Activated CD8-positive, alpha-beta memory T cell treated with anti-CD3 and anti-CD28 coated beads, Interleukin-2, amount 10 ng/mL, durations not matched to agents 7 days and 5 days (primary cell): ENCODE measurements at places on chromosomes 12 and 14. TPM values are rescaled to one million over a fixed set of nuclear protein-coding genes. Genes with fewer than 3 reads are reported as not detected.

DNA sequence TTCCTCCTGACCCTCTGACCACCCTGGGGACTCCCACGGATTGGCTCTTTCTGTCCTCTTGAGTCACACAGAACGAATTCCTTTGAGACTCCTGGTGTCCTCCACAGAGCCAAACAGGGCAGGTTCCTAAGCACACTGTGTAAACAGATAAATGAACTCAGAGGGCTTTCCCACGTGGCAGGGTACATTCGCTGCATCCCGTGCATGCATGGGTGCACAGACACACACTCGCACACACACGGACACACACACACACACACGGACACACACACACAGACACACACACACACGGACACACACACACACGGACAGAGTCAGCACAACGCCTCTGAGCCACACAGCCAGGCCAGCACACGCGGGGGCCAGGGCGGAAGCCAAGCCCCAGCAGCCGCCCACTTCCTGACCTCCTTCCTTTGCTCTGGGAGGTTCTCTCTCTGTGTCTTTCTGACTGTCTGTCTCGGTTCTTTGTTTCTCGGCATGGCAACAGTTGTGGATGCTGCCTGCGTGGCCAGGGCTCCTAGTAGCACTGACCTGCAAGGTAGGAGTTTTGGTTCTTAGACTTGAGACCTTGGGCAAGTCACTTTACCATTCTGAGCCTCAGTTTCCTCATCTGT is 706 bp downstream of the CRACR2A start:
- peak; percentile 89 for DNase-seq

- DNase-seq, result no peak
Observed at GRCh38 chr14:24316597-24316950, 5.3 kb downstream of the LTB4R start.

GRCh38 chr12:75528272-75528671 is 16.9 kb upstream of the KRR1 start:
- DNase-seq, result no peak

DNA sequence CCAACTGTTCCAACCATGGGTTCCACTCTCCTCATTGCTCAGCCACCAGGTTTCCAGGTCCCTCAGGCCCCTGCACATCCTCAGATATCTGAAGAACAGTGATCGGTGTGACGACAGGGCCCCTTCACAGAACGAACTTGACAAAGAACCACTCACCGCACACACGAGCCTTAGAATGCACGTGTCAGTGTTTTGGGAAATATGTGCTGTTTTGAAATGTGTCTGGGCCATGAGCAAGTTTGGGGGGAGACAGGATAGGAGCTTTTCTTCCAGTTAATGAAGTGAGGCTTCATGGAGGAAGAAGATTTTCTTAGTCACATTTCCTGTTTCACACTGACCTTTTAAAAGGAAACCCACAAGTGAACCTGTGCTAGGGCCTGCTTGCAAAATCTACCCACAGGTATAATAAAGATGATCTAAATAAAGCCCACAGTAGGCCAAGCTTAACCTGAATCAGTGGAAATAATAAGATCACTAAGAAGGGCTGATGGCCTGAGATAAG is 58.6 kb downstream of the ZFP36L1 start:
- DNase-seq, result peak; percentile 69

DNA sequence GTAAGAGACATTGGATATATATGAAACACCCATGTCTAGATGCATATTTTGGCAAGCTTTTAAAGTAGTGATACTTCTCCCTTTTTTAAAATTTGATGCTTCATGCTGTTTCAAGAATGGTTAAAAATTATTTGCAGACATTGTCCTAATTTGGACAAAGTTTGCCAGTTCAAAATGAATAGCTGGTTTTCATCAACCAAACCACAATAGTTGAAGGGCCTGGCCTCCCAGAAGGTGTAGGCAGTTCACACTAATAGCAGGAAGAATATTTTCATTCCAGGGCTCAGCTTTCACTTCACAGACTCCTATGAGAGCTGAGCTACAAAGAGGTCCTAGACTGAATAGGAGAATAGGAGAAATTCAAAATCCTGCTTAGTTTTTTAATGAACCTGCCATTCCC is 78.7 kb downstream of the STXBP6 start:
- DNase-seq, result no peak

- DNase-seq, result peak; percentile 61
Observed at GRCh38 chr12:6465467-6466183, 4.9 kb downstream of the VAMP1 start.

- DNase-seq, result no peak
Observed at GRCh38 chr14:67133144-67133543, 56.1 kb upstream of the GARIN2 start.

DNA sequence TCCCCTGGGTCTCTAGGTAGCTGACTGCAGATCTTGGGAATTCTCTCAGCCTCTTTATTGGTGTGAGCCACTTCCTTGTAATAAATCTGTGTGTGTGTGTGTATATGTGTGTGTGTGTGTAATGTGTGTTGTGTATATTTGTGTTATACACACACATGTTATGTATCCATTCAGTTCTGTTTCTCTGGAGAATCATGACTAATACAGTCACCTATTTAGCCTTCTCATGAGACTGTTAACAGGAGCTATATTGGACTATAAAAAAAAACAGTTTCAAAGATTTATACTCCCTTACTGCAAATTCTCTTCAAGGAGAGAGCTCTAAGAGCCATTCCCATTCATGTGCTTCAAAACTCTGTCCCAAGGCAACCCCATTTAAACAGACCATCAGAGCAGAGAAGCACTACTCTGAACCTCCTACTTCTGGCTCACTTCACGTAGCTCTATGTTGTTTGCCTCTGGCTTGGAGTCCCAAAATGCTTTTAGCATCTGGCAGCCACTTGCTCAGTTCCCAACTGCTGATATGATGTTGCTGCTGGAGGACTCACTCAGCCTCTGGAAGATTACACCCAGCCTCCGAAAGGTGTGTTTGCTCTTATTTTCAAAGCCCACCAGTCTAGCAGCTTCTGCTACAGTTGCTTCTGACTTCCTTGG is 48.7 kb upstream of the KITLG start:
- DNase-seq, result no peak

DNA sequence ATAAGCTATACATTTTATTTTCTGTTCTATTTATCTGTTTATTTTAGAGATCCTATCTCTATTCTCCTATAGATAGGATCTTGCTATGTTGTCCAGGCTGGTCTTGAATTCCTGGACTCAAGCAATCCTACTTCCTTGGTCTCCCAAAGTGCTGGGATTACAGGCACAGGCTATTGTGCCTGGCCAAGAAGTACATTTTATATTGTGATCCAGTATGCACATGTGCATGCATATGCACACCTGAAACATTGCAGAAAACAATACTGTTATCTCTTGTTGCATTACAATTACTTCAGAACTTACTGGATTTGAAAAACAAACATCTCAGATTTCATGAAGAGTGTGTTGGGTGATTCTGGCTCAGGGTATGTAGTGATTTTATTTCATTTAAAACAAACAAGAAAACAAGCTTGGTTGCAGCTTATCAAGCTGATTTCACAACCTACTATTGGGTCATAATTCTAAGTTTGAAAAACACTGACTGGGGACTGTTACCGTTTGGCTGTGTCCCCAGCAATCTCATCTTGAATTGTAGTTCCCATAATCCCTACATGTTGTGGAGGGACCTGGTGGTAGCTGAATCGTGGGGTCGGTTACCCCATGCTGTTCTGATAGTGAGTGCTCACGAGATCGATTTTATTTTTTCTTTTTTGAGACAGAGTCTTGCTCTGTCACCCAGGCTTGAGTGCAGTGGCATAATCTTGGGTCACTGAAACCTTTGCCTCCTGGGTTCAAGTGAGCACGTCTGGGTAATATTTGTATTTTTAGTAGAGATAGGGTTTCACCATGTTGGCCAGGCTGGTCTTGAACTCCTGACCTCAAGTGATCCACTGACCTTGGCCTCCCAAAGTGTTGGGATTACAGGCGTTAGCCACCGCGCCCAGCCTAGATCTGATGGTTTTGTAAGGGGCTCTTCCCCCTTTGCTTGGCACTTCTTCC is 31.3 kb downstream of the ERC1 start:
- no peak for DNase-seq

DNA sequence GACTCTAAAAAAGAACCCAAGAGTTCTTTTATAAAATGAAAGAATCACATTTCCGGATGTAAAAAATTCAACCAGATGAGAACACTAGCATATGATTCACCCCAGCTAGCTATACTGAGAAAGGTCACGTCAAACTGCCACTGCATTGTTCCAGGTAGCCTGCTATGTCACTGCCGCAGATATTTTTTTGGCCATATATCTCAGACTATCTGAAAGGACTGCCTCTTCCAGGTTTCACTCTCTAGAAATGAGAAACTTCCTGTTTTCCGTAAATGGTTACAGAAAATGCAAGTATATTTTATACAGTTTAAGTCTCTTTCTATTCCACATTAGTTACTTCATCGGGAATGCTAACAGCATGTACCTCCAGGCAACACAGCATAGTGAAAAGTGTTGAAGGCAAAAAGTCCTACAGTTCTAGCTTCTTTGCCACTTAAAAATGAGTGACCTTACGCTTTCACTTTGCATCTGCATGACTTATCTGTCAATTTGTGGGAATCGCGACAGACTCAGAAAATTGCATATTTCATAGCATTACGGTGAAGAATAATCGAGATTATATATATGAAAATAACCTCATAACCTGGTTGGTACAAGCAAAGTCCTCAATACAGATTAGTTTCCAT is 105.2 kb downstream of the MED13L start:
- DNase-seq, result peak; percentile 80

DNA sequence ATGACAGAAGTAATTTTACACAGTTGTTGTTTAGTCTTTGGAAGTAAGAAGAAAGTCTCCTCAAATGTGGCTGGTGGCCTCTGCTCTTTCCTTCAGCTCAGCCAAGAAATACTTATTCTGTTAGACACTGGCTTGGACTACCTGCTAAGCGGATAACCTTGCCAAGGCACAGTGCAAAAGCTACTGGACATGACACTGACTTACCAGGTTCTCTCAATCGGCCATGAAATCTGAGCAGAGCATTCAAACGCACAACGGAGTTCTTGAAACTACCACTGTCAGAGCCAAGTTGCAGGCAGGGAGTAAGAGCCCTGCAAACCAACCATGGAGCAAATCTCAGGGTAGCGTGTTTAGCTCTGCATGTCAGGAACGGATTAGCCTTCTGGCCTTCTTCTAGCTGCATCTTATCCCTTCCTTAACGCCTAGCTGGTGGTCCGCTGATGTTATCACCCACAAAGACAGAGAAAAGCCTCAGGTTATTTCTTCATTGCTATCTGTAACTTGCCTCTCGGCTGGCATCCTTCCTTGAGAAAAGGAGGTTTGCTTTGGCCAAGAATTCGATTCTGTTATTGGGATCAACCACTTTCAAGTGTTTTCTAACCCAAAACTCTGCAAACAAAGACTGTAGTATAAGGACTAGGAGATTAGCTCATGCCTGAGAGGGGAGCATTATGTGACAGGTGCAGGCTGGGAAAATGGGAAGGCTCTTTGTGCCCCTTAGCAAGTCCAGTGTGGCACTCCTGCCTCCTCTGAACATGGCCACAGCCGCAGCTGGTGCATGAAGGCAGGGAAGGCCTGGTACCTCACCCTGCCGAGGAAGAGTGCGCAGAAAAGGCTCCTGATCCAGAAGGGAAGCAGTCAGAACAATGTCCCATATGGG is 223.4 kb downstream of the GLT1D1 start:
- DNase-seq, result no peak

DNA sequence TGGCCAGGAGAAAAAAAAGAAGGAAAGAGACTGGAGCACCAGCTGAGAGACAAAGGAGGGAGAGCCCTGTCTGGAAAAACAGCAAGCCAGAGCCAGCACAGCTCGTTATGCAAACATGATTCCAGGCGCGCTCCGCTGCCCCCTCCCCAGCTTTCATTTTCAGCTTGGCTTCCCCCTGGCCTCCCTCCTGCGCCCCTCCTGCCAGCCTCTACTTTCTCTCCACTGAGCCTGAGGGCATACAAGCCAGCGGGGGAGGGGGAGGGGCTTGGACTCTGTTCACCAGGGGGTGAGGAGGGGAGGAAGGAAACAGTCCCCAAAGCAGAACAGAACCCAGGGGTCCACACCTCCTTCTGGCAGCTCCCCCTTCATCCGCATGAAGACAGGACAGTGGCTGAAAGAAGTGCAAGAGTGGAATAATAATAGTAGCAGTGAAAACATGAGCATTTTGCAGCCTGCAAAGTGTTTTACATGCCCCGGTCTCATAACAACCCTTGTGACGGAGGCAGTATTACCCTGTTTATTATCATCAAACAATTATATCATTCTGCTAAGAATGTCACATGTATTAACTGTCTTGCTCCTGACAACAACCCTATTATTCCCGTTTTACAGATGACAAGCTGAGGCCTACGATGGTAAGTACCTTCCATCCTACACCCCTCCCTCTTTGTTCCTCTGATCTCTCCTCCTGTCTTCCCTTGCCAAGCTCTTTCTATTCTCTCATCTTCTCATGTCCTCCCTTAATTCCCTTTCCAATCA is 24.2 kb downstream of the SMUG1 start:
- DNase-seq, result no peak

GRCh38 chr12:100154474-100155247 is 12.0 kb upstream of the BLTP3B start:
- DNase-seq, result peak; percentile 82

DNA sequence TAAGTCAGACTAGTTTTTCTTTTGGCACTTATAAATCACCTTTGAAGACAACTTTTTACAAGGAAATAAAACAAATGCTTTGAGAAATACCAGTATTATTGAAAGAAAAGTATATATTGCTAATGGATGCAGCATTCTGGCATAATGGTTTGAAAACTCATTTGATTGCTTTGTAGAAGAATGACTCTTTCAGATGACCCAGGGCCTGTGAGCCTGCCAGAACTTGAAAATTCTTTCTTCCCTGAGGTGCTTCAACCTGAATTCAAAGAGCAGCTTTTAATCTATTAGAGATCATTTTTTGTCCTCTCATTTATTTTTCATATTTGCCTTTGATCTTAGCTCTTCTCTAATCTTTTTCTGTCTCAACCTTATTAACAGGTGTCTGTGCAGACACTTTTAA is 87.4 kb downstream of the LRRK2 start:
- no peak for DNase-seq

The ALX1 gene
- total RNA-seq, result not detected

The ACSS3 gene
- not detected for total RNA-seq

The SDR9C7 gene
- total RNA-seq, result not detected

The ANO4 gene
- total RNA-seq, result not detected

The TMEM117 gene
- 0.50 TPM for total RNA-seq

The BRAP gene
- 22.3 TPM for total RNA-seq

The FGF6 gene
- total RNA-seq, result not detected

The LRFN5 gene
- total RNA-seq, result not detected
